ENCODE measurements at places on chromosomes 11 and 22. TPM values are rescaled to one million over a fixed set of nuclear protein-coding genes. Genes with fewer than 3 reads are reported as not detected.

The CDC42BPG gene
- 33.8 TPM for total RNA-seq

DNA sequence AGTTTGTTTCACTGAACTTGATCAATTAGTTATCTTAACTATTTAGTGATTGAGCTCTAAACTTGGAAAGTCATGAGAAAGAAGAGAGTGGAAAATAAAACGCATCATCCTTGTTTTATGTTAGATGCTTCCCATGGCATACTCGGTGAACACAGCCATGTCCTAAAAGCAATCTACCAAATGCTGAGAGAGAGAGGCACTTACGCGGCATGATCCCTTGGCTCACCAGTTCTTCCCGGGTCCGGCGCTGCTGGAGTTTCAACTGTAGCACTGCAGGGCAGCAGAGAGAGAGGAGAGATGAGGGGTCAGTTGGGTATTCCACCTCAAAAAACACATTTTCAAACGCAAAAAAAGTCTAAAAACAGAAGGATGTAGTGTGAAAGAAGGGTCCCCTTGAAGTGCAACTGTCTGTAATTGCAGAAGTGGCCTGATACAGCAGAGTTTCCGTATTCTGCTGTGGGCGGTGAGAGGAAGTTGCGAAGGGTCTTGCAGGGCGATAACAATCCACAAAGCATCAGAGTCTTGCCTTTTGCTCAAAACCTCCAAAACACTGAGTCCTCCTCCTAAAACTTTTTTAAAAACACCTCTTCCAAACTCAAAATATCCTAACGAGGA is 92.7 kb downstream of the SGSM3 start:
- H3K4me1 ChIP-seq, result no peaks in the 10 kb centered on the region
- no peak overlapping the region for H3K4me3 ChIP-seq
- no peak overlapping the region for H3K27ac ChIP-seq
- H3K36me3 ChIP-seq, result no peaks in the 10 kb centered on the region
- no peaks in the 10 kb centered on the region for H3K27me3 ChIP-seq

- H3K27ac ChIP-seq, result no peak overlapping the region
- H3K4me1 ChIP-seq, result no peaks in the 10 kb centered on the region
- DNase-seq, result no peak
- H3K4me3 ChIP-seq, result no peak overlapping the region
Measured at GRCh38 chr22:23517804-23518375, 62.2 kb downstream of the IGLL1 start.

DNA sequence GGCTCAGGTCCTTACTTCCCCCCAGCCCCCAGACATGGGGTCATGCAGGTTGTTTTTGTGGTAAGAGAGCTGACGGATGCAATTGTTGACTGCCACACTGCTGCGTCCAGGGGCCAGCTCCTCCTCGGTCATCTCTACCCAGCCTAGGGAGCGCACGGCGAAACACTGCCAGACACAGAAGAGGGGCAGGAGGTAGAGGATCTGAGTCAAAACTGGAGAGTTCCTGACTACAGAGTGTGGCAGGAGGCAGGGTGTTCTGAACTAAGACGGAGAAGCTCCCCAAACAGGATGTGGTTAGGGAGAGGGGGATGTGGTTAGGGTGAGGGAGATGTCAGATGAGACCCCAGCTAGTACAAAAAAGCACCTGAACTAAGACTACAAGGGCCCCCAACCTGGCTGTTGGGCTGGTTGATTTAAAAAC is 12.3 kb downstream of the SMPD1 start:
- no peaks in the 10 kb centered on the region for H3K36me3 ChIP-seq
- H3K27me3 ChIP-seq, result no peaks in the 10 kb centered on the region
- H3K4me3 ChIP-seq, result no peak overlapping the region
- H3K4me1 ChIP-seq, result peaks cover 8% of the 10 kb centered on the region
